ENCODE measurements at places on chromosomes 16 and 17.
A peak's percentile ranks its signal among the peaks of the same experiment; 100 is the strongest.

DNA sequence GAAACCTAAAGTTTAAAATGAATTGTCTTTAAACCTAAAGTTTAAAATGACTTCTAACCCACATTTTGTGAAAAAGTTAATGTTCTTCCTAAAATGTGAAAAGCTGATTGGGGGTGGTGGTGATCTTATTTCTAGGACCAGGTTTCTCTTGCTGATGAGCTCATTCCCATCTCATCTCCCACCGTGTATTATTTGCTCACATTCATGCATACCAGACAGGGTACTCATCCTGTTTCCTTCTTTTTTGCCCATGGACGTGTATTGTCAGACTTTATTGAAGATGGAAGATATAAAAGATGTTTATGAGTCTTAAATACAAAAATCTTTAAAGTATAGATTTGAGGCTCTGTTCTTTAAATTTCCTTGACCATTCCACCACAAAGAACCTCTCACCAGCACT lies 70.1 kb upstream of the MPHOSPH6 start:
- no peak for DNase-seq

GRCh38 chr16:19400711-19401110 lies 17.0 kb upstream of the TMC5 start:
- DNase-seq, result no peak

DNA sequence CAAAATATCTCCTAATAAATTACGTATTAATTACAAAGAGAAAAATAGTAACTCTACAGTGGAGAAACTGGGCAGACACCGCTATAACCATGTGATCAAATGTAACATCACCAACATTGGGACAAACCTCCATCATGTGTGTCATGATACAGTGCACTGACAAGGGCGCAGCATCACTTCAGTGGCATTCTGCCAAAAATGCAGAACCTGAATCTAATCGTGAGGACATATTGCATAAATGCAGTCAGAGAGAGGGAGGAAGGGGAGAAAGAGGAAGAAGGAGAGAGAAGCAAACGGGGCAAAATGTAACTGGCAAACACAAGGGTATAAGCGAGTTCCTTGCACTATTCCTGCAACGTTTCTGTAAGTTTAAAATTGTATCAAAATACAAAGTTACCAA lies 74.2 kb upstream of the MARCHF10 start:
- DNase-seq, result no peak

- DNase-seq, result no peak
Measured at GRCh38 chr17:2253768-2254406, 49.7 kb downstream of the SMG6 start.

GRCh38 chr17:27751166-27751565 lies 49.2 kb downstream of the NOS2 start:
- DNase-seq, result no peak

GRCh38 chr17:56125830-56126819 lies 27.1 kb upstream of the ANKFN1 start:
- peak; percentile 81 for DNase-seq

GRCh38 chr16:22073350-22073749 lies 19.0 kb upstream of the VWA3A start:
- DNase-seq, result no peak

DNA sequence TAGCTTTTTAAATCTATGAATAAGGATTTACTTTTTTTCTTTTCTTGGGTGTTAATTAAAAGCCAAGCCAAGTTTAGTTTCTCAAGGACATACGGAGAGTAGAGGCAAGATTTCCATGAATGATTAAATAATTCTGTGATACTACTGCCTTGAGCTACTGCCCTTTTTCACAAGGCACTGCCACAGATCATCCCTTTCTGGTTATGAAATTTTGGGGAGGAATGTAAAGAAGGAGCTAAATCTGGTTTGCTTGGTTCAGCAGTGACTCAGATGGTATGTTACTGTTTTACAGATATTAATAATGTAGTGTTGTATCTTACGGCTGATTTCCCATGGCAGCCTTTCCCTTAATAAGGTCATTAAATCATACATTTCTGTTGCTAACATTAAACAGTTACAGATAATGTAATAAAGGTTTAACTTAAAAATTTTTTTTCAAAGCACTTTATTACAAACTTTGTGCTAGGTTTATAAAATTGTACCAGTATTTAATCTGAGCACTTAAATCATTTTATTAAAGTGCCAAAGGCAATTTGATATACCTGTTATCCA lies 2.6 kb downstream of the WSB1 start:
- DNase-seq, result no peak

- no peak for DNase-seq
Measured at GRCh38 chr16:27943766-27944165, 119.7 kb downstream of the GSG1L start.

DNA sequence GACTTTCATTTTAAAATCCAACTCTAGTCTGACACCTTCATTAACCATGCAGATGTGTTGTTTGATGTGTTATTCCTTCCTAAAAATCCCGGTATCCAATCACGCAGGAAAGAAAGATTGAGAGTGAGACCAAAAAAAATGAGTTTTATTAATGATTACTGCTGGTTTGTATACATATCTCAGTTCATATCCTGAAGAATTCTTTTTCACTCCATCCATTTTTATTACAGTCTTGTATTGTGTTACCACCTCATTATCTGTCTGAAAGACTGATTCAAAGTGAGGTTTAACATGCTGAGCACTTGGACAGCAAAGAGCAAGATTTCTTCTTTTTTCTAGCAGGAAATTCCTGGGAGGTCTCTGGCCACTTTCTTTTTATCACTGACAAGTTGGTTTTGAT lies 268.3 kb downstream of the CDH11 start:
- no peak for DNase-seq

GRCh38 chr17:80347948-80348351 lies 67.0 kb upstream of the ENDOV start:
- DNase-seq, result no peak

GRCh38 chr17:42566215-42566882 lies 551 bp upstream of the MLX start:
- no peak for DNase-seq

GRCh38 chr16:986411-986810 lies 4.8 kb downstream of the SOX8 start:
- no peak for DNase-seq

GRCh38 chr16:5447734-5448133 lies 350.1 kb upstream of the EEF2KMT start:
- no peak for DNase-seq
